GM12878 (cell line): ENCODE measurements at places on chromosomes 1 and 21. TPM values are rescaled to one million over a fixed set of nuclear protein-coding genes. Genes with fewer than 3 reads are reported as not detected.

Gene GNAT2
- 0.85 and 0.92 TPM in 2 replicates for total RNA-seq

Gene HNRNPR
- 190 and 194 TPM in 2 replicates for total RNA-seq

Gene THEM5
- total RNA-seq: not detected in 2 replicates

Gene AQP10
- not detected in 2 replicates for total RNA-seq

Gene WDR77
- 57.5 and 61.5 TPM in 2 replicates for total RNA-seq

GRCh38 chr1:184037849-184038591 is 492 bp upstream of the COLGALT2 start:
- H3K4me3 ChIP-seq: no peak overlapping the region; the same call in 1 of the 2 replicates
- H3K36me3 ChIP-seq: no peaks in the 10 kb centered on the region
- H3K4me1 ChIP-seq: peaks cover 4% of the 10 kb centered on the region

DNA sequence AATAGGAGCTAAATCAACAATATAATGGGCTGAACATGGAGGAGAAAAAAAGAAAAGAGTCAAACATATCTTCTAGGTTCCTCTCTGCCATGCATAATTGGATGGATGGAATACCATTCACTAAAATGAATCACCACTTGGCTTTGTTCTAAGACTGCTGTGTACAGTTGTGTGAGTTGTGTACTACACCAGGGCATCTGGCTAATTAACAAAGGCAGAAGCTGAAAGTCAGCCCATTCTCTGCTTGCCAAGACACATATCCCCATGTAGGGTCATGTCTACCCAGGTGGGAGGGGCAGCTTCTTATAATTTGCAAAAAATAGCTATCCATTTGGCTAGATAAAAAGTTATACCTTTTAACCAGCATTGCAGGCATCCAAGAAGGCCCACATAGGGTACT is 21.0 kb downstream of the JUN start:
- H3K27me3 ChIP-seq: no peaks in the 10 kb centered on the region
- no peak overlapping the region for H3K27ac ChIP-seq
- no peaks in the 10 kb centered on the region for H3K4me1 ChIP-seq
- H3K36me3 ChIP-seq: no peaks in the 10 kb centered on the region

DNA sequence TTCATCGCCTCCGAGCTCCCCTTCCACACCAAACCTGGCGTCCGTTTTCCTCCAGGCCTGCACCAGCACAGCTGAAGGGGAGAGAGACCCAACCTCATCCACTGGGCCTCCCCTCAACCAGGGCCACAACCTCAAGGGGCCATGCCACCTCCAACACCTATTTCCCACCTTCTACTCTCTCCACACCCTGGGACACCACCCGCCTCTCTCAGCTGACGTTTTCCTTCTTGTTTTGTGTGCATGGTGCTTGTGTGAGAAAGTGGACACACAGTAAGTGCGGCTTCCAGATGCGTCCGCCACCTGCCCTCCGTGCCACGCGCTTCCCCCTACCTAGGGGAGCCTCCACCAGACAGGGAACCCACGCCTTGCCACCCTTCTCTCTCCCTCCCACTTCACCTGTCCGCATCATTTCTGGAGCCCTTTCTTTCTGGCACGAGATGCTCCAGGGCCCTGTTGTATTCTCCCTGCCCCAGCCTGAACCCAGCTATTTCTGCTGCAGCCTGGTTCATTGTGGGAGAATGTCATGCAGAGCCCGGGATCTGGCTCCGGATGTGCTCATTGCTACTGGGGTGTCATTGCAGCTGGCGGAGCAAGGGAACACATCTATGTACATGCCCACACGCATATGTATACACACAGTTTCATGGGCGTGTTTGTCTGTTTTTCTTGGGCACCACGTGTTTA is 1.3 kb upstream of the GNB1 start:
- H3K4me3 ChIP-seq: peak overlapping the region; percentile 78
